ENCODE measurements at places on chromosomes 6 and 20.
A peak's percentile ranks its signal among the peaks of the same experiment; 100 is the strongest.

DNA sequence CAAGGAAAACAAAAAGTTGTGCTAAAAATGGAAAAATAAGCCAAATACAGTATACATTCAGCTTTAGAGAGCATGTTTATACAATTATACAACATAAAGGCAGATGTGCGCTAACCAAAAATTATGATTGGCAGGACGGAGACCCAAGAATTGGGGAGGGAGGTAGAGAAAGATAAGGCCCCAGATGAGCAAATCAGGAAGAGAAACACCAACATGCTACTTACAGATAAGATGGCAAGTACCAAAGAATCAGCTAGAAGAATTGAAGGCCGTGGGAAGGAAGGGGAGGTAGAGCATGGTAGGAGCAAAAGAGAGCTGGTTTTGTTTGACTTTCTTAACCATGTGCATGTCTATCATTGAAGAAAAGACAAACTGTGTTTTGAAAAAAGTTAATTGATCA is 45.4 kb downstream of the PRND start:
- no peak for DNase-seq

- DNase-seq: no peak
Observed at GRCh38 chr20:46275091-46275490, 33.2 kb downstream of the CDH22 start.

DNA sequence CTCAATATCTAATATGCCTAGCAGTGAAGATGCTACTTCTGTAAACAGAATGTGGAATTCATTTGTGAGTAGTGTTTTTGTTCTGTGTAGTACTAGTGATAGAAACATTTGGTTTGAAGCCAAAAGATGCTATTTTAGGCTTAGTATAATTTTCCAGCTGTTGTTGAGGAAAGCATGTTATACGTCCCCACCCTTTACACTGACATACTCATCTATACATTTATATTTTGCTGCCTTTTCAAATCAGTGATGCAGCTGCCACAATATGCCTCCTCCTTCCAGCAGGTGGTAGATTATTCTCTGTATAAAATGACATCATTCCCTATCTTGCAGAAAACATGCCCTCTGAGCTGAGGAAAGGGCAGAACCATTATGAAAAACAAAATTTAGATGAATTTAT is 1217.6 kb upstream of the GJE1 start:
- DNase-seq: no peak

GRCh38 chr6:24927277-24927955 is 8.3 kb downstream of the RIPOR2 start:
- no peak for DNase-seq

DNA sequence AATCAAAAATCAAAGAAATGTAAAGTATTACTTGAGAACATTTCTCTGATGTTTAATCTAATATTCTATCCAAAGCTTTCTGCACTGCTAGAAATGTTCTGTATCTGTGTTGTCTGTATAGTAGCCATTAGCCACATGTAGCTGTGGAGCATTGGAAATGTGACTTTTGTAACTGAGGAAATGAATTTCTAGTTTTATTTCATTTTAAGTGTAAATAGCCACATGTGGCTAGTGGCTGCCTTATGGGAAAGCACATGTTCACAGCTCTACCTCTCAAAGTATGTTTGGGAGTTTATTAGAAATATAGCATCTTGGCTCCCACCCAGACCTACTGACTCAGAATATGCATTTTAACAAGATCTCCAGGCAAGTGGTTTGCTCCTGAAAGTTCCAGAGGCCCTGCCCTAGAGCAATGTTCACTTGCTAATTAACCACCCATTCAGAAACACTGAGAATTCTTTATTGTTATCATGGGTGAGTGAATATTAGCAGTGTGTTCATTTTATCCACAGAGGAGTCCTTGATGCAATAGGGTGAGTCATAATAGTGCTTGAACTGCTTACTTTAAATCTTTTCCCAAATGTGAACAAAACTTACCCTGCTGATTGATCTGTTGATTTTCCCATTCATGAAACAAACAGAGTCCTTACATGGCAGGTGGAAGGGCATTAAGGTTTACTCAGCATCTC is 282.7 kb downstream of the PLCB1 start:
- DNase-seq: no peak

- peak; percentile 40 for DNase-seq
Observed at GRCh38 chr20:34190679-34191090, 50.5 kb upstream of the ASIP start.

- no peak for DNase-seq
Observed at GRCh38 chr20:40606660-40607059, 82.4 kb downstream of the MAFB start.

- DNase-seq: no peak
Observed at GRCh38 chr6:37622646-37623071, 75.0 kb downstream of the MDGA1 start.

GRCh38 chr6:62707156-62707555 is 421.1 kb upstream of the KHDRBS2 start:
- DNase-seq: no peak

DNA sequence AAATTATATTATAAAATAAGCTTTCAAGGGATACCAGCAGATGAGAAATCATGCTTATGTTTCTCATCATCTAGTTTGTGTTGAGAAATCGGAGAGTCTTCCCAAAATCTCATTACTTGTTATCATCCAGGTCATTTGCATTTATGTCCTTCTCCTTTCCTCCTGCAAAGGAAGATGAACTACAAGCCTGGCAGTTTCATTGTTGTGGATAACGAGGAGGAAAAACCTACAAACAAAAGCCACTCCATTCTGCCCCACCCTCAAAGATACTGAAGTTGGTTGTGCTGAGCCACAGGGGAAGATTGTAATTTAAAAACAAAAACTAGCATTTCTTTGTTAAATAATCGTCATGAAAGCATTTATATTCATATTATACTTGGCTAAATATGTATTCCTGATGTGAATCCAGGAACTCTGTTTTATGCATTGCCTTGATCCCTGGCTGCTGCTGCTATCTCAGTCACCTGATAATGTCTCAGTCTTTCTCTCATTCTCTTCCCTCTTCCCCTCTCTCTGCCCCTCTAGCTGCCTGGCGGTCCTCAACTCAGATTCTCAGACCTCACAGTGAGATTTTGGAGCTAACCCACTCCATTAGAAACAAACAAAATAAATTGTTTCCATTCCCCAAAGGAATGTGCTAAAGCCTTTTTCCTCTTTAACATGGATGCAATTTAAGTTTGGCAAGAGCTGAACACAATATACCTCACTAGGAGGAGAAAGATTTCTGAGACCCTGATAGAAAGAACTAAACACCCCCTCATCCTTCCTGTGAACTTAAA is 185.3 kb downstream of the ADAT2 start:
- no peak for DNase-seq

DNA sequence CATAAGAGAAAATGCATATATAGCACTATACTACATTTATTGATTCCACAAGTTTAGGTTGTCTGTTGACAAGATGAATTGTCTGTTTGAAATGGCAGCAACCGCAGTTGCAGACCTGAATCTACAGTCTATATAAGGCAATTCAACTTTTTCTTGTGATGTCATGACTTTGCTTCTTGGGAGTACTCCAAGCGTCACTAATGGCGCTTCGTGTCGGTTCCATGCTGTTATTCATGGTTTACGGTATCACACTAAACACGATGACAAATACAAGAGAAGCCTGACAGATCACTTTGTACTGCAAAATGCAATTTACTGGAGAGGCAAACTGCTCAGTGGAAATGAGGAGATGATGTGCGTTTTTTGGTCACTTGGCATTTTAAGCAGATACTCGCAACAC is 280.3 kb upstream of the TCF21 start:
- no peak for DNase-seq

- no peak for DNase-seq
Observed at GRCh38 chr6:9539231-9539755, 875.6 kb downstream of the TFAP2A start.

DNA sequence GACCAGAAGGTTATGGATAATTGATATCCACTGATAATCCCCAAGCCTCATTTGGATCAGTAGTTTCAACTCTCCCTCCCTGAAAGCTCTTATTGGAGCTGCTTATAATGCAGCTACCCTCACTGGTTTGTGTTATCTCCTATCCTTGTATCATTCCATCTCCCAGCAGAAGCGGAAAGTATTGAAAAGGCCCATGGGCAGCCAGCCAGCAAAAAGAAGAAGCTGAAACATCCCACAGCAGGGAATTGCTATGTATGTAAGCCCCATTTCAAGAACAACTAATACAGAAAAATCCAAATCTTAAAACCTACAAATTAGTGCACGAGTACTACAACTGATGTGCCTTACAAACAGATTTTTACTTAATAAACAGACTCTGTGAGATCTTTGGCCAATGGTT is 269.0 kb upstream of the ECI2 start:
- DNase-seq: no peak

DNA sequence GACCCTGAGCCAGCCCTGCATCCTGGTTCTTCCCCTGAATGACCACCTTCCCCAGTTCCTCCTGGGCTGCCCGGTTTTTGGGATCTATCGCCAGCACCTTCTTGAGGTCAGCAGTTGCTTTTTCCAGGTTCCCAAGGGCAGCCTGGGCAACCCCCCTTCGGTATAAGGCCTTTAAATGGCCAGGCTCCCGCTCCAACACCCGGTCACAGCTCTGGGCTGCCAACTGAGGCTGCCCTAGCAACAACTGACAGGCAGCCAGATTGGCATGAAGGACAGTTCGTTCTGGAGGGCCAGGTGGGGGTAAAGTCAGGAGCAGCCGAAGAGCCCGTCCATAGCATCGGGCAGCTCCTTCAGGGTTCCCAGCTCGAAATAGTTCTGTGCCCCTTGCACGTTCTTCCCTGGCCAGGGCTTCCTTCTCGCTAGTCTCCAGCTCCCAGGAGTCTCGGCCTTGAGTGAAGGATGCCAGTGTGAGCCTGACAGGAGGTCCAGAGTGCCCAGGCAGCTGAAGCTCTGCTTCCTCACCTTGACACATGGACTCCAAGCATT is 778 bp upstream of the ATF6B start:
- no peak for DNase-seq

GRCh38 chr6:34955442-34955841 is 66.4 kb downstream of the ANKS1A start:
- DNase-seq: no peak

GRCh38 chr20:17543531-17544131 is 12.5 kb upstream of the BFSP1 start:
- no peak for DNase-seq

Data from heart right ventricle (tissue), 16 donors.